ENCODE measurements at places on chromosomes 7 and 10.
A peak's percentile ranks its signal among the peaks of the same experiment; 100 is the strongest.

DNA sequence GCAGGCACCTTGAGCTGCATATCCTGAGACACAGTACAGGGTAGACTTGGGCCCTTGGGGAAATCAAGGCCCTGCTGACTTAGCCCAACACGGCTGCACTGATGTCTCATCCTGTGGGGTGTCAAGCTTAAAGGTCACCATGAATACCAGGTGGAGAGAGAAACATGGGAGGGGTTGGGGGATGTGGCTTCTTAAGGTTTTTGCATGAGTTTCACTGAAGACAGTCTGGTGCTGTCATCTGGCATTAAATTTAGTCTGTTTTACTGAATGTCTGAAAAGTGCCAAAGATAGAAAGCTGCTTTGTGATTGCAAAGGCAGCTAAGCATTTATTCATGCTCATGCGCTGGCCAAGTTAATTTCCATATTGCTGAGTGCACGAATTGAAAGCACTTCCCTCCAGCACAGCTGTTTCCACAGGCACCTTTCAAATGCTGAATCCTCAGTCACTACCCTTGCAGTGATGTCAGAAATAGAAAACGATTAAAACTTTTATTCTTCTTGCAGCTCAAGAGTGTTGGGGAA lies 102.1 kb downstream of the OSBPL3 start:
- peak; percentile 25 for DNase-seq

DNA sequence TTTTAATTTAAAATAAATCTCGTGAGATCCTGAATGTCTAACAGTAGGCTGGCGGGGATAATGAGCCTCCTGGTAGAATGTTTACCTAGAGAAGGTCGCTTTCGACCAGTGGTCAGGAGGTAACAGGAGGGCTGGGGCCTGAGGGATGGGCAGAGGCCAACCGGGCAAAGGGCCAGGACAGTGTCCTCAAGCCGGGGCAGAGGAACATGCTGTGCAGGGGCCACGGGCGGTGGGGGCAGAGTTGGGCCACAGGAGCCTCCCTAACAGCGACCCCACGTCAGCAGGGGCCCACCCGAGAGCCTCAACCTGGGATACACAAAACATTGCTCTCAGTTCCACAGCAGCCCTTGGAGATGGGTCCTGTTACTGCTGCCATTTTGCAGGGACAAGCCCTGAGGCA lies 14.5 kb downstream of the CFAP46 start:
- no peak for DNase-seq

- DNase-seq, result no peak
These were observed 72.6 kb downstream of the OSBPL3 start for GRCh38 chr7:24907311-24907886.

DNA sequence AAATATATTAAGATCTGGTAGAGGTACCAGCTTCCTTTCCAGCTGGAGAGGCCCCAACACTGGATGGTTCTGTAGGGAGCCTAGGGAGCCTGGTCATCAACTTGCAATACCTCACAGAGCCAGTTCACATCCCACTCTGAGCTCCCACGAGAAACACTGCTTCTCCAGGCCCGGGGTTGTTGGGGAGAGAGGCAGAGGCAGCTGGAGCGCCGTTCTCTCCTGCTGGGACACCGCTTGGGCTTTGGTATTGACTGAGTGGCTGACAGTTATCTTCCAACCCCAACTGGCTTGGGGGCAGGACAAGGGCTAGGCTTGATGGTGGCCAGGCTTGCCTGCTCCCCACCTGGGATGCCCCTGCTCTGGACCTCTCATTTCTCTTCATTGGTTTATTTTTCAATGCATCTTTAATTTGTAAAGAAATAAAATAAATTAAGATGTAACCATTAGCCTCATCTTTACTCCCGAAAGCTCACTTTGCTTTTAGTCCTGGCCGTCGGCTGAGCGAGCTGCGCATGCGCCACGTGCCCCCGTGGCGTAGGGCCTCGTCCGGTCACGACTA lies 10.0 kb upstream of the CHCHD1 start:
- peak; percentile 96 for DNase-seq

DNA sequence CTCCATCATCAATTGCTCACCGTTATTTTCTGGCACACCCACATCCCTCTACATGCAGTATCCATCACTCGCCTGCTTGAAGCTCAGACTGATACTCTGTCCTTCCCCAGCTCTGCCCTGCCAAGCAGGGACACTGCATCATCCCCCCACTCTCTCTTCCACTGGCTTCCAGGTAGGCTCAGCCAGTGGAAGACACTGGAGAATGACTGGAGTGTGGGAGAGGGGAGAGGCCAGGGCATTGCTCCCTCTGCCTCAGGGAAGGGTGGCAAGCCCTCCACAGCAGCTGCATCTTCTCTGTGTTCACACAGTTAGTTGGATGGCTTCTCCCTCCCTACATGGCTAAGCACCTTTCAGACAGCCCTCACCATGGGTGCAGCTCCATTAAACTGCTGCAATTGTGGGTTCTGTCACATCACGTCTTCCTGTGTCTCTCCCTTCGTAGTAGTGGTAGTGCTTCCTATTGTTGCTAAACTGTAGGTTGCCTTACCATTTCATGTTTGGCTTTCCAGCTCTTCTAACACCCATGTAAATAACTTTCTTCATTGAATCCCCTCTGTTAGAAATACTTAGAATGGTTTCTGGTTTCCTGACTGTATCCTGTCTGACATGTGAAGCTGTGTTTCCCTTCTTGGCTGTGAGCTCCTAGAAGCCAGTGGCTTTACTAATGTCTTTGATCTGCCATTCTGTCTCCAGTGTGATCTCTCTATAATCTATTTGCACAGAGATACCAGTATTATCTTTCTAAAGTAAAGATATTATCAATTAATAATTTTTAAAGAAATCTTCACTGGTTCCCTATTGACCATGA lies 483.7 kb upstream of the LRRN3 start:
- DNase-seq, result no peak

- DNase-seq, result no peak
These were observed 129.6 kb downstream of the GRM3 start for GRCh38 chr7:86773309-86773708.

GRCh38 chr7:22082553-22082885 lies 136.8 kb upstream of the CDCA7L start:
- peak; percentile 15 for DNase-seq

DNA sequence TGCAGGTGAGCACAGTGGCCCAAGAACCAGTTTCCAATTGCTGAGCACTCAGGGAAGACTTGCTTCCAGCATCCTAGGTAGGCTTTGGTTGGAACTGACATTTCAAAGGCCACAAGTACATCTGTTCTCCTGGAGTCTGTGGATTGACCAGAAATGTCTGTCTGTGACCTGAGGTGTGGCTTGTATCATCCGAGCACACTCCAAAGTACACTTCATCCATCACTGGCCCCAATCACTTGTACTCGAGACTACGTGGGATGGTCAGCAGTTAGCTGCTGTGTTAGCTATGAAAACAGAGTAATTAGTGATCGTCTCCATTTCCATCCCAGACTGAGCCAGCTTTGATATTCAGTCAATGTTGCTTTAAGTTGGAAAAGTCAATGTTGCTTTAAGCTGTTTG lies 45.0 kb downstream of the MKI67 start:
- no peak for DNase-seq

DNA sequence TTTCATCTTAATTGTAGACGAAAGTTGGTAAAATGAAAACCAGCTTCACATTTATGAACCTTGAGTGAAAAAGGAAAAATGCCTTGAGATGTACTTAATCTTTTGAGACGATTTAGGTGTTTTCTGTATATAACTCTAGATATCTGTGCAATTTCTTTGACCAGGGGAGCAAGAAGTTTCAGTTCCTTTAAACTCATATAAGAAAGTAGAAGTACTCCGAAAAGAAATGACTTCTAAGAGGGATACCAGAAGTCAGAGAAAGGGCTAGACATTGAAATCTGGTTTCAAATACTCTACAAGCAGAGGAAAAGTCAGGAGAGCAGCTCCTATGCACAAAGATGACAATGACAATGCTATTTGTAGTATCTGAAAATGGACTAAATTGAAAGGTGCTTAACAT lies 303.7 kb downstream of the BAMBI start:
- no peak for DNase-seq

GRCh38 chr7:17408245-17408903 lies 109.9 kb downstream of the AHR start:
- DNase-seq, result peak; percentile 79

DNA sequence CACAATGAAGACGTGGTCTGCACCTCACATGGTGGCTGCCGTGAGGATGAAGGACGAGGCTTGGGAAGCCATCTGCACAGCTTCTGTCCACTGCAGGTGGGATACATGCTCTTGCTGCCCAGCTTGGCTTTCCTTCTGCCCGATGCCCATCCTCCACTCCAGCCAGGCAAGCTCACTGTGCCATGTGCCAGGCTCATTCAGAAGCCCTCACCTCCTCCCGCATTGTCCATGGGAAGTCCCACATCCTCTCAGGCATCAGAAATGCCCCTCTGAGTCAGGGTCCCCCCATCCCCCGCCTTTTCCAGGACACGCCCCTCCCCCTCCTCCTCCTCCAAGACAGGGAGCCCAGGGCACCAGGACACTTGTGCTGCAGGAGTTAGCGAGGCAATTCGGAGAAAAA lies 4.6 kb upstream of the NOM1 start:
- DNase-seq, result no peak

DNA sequence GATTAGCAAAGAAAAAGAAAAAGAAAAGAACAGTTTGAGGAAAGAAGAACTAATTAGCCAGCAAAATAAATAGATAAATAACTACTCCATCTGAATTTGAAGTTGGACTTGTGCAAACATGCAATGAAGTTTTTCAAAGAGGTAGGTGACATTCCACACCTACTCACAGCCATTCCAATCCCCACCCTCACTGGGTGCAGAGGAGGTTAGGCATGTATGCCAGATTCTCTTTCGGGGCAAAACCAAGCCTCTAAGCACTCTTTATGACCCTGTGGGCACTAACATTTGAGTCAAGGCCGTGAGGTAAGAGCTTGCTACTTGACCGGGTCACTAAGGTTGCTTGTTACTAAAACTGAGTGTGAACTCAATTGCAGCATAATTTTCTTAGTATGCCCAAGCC lies 108.4 kb upstream of the SEMA3A start:
- DNase-seq, result no peak

- DNase-seq, result peak; percentile 92
These were observed 151.9 kb downstream of the NEURL1 start for GRCh38 chr10:103645141-103646054.

DNA sequence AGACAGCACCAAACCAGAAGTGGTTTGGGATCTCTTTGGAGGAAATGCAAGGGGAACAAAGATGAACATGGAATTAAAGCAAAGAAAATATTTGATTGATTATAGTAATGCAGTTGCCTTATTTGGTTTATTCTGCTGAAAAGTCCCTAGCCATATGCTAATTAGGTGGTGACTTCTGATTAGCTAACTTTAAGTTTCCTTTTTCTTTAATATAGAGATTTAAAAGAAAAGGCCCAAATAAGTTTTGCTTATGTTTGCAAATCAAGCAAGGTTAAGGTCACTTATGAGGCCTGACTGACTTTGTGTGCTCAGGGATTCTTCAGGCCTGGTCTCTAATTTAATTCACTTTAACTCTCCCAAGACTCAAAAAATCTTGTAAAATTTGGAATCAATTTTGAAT lies 6.2 kb upstream of the ANKRD22 start:
- DNase-seq, result no peak

GRCh38 chr10:119306986-119307392 lies 99.6 kb downstream of the GRK5 start:
- DNase-seq, result no peak

GRCh38 chr10:132813560-132814468 lies 27.9 kb upstream of the NKX6-2 start:
- no peak for DNase-seq

DNA sequence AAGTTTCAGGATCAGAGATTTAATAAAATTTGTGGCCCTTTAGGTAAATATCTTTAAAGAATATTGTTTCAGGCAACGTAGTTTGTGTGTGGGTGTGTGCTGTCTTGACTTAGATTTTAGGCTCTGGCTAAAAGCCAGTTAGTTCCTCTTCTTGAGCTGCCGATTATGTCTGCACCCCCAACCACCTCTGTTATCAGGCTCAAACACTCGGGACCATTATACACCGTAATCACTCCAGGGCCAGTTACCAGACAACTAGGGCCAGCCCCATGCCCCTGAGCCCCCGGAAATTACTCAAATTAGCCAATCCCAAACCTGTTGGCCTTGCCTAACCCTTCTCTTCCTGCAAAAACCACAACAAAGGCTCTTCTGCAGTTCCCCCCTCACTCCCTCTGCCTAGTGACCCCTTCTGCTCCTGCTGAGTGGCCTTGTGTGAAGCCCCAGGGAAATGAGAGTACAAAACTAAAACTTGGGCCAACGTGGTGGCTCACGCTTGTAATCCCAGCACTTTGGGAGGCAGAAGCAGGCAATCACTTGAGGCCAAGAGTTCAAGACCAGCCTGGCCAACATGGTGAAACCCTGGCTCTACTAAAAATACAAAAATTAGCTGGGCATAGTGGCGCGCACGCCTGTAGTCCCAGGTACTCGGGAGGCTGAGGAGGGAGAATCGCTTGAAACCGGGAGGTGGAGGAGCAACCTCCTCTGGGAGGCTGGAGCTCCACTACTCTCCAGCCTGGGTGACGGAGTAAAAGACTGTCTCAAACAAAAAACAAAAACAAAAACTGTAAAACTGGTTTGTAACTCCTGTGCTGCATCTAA lies 9.2 kb upstream of the HNRNPF start:
- DNase-seq, result no peak

- no peak for DNase-seq
These were observed 47.1 kb upstream of the GAD2 start for GRCh38 chr10:26169466-26169865.

GRCh38 chr7:70763961-70764691 lies 367.8 kb upstream of the GALNT17 start:
- no peak for DNase-seq

- DNase-seq, result no peak
These were observed 303.5 kb upstream of the KLF6 start for GRCh38 chr10:4088354-4089066.

DNA sequence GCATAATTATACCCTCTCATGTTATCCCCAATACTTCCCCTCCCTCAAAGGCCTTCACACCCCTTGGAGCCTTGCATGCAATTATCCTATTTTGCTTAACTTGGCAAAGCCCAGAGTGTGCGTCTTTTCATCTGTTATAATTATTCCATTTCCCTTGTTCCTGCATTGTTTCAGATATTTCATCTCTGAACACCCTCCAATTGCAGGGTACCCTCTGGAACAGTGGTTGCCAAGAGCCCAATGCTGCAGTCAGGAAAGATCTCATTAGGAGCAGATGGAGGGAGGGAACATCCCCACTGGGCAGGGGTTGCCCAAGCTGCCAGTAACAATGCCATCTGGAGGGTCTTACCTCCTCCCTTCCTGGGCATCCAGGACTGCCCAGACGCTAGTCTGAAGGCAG lies 18.4 kb upstream of the GOLGA7B start:
- no peak for DNase-seq

GRCh38 chr7:128911423-128912031 lies 1.0 kb upstream of the KCP start:
- no peak for DNase-seq

DNA sequence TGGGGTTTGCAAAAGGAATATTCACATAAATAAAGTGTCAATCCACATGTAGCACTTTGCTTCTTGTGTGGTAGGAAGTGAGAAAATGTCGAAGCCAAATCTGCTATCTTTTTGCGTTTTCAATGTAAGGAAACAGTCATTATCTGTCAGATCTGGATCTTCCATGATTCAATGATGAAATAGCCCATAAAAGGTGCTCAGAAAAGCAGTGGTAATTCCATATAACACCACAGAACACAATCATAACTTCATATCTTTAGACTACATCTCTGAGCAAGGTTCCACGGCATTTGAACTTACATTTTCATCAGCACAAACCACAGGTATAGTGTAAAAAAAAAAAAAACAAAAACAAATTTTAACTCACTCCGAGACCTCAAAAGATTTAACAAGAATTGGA lies 39.9 kb upstream of the EGR2 start:
- DNase-seq, result no peak

All from AG20443 (cell line).